ENCODE measurements at places on chromosomes 12 and 14.
A peak's percentile ranks its signal among the peaks of the same experiment; 100 is the strongest.

GRCh38 chr12:108268397-108268796, 70.7 kb downstream of the CMKLR1 start:
- no peak for DNase-seq

DNA sequence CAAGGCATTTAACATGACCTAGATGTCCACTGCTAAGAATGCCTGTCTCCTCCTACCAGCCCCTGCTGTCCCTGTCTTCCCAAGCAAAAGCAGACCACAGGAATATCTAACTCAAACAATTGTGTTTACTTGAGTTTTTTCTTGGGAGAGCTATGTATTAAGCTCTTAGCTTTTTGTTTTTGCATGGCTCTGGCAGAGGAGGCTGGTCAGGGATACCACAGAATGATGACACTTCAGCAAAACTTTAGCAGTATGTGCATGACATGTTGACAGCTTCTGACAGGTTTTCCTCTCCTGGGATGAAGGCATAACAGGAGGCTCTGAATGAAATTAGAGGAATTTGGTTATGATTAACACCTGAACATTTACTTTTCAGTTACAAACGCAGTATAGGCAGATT, 6.9 kb downstream of the TMBIM6 start:
- no peak for DNase-seq

- no peak for DNase-seq
These were observed 50.9 kb upstream of the E2F7 start for GRCh38 chr12:77116277-77116676.

DNA sequence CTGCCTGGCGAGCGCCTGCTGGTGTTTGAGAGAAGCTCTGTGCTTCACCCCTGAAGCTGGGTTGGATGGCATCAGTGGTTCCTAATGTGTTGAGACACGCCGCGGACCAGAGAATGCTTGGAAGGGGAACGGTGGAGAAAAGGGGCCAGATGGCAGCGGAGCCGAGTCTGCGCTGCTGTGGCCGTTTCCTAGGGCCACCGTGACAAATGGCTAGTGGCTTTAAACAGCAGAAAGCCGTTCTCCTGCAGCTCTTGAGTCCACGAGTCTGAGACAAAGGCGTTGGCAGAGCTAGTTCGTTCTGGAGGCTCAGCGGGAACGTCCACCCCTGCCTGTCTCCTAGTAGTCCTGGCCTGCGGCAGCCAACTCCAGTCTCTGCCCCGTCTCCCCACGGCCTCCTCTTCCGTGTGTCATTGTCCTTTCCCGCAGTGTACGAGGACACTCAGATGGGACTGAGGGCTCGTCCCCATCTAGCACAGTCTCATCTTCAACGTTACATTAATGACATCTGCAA, 103.6 kb downstream of the ADGRD1 start:
- peak; percentile 43 for DNase-seq

GRCh38 chr12:123280971-123281370, 9.3 kb upstream of the CDK2AP1 start:
- no peak for DNase-seq

DNA sequence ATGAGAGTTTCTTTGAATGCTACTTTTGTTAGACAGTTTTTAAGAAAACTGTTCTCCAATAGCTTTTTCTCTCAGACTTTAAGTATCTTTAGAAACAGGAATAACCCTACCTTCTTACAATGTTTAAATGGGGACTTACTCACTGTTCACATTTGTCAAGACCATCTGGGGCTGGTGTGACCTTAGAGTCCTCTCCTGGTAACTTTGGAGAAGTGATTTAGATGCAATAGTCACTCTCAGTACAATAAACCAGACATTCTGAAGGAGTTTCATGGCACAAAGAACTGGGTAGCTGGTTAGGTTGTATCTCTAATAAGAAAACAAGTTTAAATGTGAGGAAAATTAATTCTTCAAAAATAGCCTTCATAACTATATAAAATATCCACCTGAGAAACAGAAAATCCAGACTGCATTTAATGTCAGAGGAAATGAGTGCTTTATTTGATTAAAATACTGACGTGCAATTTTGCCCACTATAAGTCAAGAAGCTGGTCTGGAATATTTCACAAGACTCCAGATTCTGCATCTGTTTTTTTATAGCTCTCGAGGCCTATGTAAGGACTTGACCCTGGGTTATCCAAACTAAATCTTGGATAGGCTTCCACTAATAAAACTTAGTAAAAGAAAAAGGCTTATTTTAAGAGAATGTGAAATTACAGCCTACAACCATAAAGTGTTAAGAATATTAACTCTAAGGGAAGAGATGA, 108.7 kb downstream of the PTGER2 start:
- no peak for DNase-seq

DNA sequence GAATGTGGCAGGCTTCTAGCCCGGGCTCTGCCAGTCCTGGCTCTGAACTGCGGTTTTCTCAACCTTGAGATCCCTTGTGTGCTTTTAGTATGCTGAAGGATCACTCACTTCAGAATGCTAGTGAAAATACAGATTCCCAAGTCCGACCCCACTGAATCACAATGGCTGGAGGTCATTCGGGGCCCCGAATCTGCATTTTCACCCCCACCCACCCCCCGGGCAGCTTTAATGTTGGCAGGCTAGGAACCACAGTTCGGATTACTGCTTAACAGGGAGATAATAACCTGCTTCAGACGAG, 573 bp upstream of the SUSD6 start:
- no peak for DNase-seq

DNA sequence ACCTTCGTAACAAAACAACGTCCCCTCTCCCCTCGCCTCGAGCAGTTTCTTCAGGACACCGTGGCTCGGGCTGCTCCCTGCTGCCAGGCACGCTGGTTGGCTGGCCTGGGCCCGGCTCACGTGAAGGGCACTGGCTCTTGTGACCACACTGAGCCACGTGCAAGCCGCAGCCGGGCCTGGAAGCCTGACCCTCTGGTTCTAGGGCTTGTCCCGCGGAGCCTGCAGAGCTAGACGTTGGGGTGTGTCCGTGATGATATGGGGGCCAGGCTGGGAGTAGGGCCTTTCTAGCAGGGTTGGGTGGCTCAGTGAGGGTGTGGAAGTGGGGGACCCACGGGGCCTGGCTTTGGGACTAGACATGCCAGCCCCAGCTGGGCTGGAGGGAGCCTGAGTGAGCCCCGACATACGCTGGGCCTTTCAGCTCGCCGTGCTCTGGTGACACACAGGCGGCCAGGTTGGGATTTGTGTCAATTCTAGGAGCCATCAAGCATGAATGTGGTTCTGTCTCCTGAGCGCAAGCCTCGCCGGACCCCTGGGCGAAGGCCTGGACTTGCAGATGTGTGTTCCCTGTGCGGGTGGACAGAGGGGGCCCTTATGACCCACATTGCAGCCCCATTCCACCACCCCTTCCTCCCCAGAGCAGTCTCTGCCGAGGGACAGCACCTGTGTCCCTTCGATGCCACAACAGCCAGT, 13.6 kb upstream of the AMN start:
- peak; percentile 73 for DNase-seq

- DNase-seq: no peak
These were observed 179.6 kb downstream of the TMX1 start for GRCh38 chr14:51419685-51420084.

- DNase-seq: no peak
These were observed 62.0 kb downstream of the PLEKHA5 start for GRCh38 chr12:19191563-19191962.

GRCh38 chr12:94725375-94726168, 75.2 kb upstream of the TMCC3 start:
- no peak for DNase-seq

GRCh38 chr12:121218588-121219352, 8.8 kb downstream of the P2RX4 start:
- DNase-seq: no peak

DNA sequence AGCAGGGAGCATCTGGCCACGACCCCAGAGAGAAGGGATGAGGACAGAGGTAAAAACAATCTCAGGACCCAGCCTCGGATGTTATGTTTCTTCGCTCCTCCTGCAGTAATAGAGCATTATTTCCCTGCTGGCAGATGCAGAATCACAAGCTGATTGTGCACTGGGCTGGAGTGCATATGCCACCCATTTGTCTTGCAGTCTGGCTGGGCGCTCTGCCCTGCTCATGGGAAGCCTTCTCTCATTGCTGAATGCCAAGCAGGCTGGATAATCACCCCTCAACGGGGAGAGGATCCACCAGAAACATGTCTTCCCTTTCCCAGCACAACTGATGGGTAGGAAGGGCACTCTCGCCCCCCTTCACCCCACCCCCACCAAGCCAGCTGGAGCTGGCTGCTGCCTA, 8.5 kb upstream of the VASH1 start:
- DNase-seq: no peak

DNA sequence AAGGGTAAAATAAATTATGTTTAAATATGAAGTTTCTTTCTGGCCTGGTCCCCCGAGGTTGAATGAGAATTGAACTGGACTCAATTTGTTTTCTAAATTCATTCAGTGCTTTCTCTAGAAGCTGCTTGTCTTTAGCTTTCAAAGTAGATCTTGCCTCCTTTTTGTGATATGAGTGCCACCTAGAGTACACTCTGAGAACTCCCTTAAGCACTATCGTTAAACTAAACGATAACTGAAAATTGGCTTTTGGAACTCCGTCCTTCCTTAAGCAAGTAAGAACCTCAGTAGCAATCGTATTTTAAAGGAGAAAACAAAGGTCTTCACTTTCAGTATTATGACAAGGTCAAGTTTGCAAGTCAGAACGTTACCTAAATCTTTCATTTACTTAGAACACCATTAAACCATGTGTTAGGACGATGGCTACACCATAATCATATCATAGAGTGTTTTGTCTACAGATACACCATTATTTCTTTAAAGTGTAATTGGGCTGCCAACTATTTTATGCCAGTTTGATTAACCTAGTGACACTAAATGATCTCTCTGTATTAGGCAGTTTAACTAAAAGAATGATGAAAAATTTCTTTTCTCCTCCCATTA, 364.8 kb downstream of the SNAPC1 start:
- no peak for DNase-seq

DNA sequence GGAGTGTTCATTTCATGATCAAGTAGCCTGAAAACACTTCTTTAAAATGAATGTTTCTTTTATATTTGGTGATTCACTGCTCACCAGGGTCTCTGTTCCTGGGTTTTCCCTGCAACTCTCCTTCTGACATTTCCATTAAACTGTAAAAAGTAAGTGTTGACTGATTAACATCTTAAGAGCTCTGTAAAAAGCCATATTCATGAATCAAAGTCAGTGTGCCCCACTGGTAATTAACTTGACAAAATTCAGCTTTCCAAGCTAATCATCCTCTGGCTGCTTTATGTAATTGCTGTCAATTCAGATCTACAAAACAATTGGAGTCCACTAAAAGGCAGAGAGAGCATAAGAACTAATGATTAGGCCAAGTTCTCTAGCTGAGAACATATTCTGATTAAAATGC, 41.6 kb downstream of the CNTN1 start:
- no peak for DNase-seq

DNA sequence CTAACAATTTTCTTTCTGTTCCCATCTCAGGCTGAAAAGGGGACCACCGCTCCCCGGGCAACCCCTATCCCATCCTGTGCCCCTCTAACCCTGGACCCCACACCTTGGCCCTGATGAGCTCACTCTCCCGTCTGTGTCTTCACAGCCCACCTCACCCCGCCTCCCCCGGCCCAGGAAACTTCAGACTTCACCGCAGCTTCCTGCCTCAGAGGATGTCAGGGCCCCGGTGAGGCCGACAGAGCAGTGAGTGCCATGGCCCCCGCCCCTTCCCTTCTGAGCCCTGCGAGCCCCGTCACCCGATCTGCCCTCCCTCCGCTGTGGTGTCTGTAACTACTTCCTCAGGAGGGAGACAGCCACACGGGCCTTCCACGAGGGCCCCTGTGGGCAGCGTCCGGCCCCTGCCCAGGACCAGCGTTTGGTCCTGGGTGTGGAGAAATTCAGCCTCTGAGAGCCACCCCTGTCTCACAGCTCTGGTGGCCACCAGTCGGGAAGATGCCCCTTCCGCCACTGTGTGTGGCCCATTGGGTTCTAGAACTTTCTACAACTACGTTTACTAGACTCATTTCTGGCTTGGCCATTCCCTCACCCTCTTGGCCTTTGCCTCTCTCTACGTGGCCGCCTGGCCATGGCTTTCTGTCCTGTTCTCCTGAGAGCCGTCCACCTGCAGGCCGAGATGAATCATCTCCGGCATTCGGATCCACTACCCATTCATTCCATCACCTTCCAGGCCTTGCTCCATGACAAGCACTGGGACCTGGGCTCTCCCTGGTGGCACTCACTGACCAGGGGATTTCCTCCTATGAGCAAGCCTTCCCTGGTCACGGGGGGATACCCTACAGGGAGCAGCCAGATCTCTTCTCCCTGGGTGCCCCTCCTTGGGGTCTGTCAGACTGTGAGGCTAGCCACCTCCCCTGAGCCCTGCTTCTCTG, 3.4 kb downstream of the RHOF start:
- DNase-seq: no peak

- no peak for DNase-seq
These were observed 149.6 kb upstream of the DYRK2 start for GRCh38 chr12:67498991-67499390.

DNA sequence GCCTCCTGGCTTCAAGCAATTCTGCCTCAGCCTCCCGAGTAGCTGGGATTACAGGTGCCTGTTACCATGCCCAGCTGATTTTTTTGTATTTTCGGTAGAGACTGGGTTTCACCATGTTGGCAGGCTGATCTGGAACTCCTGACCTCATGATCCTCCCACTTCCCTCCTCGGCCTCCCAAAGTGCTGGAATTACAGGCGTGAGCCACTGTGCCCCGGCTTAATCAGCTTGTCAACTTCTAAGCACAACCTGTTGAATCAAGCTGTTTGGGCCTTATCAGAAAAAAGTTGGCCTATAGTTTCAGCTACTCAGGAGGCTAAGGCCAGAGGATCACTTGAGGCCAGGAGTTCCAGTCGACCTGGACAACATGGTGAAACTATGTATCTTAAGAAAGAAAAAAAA, 7.9 kb downstream of the MARK3 start:
- DNase-seq: no peak

DNA sequence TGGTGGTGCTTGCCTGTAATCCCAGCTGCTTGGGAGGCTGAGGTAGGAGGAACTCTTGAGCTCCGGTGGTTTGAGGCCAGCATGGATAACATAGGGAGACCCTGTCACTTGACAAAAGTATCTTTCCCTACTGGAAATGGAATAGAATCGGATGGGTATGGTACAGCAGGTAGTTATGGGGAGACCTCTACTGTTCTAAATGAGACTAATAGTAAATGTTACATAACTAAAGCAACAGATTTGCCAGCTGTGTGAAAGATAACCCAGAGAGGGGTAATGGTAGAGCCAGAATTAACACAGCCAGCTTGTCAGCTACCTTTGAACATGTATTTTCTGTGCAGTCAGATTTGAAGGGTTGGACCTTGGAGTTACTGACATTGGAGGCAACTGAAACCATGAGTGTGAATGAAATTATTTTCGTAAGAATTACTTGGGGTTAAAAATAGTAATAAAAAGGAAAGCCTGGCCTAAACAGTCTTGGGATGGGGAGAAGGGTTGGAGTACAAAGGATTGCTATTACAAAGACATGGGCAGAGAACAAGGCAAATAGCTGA, 21.7 kb upstream of the NUP107 start:
- no peak for DNase-seq

- peak; percentile 26 for DNase-seq
These were observed 113.1 kb upstream of the MYL2 start for GRCh38 chr12:111033281-111034082.

DNA sequence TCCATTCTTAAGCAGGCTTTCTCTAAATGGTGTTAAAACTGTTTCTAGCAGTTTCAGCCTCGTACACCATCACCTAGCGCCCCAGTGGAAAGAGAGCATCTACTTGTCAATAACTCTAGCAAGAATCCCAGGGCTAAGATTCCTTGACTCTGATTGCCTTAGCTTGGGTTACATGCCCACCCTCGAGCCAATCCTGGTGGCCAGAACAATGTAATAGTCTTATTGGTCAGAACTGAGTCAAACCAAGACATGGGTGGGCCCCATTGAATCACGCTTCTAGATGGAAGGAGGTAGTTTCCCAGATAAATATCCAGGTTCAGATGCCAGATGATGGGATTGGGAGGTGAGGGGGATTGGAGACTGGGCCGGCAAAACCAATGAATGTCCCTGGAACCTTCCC, 55.9 kb upstream of the MED13L start:
- no peak for DNase-seq
